IMR-90 (cell line): ENCODE measurements at places on chromosomes 13 and 19.

- DNase-seq, result no peak
These were observed 45.0 kb downstream of the RASA3 start for GRCh38 chr13:114087430-114087829.

DNA sequence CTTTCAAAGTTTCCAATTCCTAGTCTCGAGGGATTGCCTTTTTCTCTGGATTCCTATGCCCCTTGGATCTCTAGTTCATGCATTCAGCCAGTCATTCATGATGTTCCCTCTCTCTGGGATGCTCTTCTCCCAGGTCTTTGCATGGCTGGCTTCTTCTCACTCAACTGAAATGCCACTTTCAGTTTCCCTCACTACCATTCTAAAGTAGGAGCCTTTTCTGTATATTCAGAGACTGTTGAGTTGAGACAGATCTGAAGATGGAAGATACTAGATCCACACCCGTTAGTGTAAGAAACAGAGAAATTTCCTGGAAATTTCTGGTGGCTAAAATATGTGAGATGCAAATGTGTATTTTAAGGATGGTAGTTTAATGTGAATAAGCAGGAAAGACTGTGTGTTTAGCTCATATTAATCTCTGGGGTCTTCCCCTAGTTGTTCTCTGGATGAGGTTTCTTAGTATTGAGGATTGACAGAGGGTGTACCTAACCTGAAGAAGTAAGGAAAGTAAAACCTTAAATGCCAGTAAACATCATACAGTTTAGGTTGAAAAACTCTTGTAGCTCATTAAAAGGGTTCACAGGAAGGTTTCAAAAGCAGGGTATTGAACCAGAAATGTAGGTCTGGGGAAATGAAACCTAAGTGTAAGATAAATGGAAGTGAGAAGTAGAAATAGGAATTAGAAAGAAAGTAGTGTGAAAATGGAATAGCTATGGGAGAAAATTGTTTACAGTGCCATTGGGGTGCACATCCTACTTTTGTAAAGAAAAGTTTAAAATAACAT lies 331.3 kb downstream of the NDFIP2 start:
- DNase-seq, result no peak

GRCh38 chr13:37453246-37453645 lies 145.3 kb downstream of the POSTN start:
- no peak for DNase-seq

- DNase-seq, result no peak
These were observed 57.1 kb upstream of the MCF2L start for GRCh38 chr13:112911883-112912282.

GRCh38 chr19:48836089-48837017 lies at the start of gene HSD17B14:
TSS of gene HSD17B14 (minus strand) at chr19:48836491. CDS start at chr19:48836411, 80 bp downstream.
- no peak for DNase-seq

DNA sequence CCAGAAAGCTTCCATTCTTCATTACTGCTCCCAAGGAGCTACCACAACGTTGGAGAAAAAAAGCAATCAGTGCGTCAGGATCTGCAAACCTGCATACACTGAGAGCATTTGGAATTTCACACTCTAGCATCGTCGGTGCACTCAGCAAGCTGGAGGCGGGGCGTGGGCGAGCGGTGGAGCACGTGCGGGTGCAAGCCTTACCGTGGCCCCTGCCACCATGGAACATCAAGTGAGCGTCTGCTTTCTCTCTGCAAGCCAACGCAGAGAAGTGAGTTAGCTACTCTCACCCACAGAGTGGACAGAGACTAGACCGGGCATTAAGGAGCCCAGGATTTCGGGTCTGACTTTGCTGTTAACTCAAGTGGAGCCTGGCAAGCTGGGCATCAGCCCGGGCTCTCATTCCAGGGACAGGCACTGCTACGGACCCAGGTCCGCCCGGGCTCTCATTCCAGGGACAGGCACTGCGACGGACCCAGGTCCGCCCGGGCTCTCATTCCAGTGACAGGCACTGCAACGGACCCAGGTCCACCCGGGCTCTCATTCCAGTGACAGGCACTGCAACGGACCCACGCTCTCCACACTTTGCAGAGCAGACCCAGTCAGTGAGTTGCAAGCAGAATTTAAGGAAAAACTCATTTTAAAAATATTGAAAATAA lies 124.1 kb upstream of the SPACA7 start:
- DNase-seq, result no peak

GRCh38 chr19:53818756-53819155 lies 5.4 kb downstream of the NLRP12 start:
- no peak for DNase-seq

DNA sequence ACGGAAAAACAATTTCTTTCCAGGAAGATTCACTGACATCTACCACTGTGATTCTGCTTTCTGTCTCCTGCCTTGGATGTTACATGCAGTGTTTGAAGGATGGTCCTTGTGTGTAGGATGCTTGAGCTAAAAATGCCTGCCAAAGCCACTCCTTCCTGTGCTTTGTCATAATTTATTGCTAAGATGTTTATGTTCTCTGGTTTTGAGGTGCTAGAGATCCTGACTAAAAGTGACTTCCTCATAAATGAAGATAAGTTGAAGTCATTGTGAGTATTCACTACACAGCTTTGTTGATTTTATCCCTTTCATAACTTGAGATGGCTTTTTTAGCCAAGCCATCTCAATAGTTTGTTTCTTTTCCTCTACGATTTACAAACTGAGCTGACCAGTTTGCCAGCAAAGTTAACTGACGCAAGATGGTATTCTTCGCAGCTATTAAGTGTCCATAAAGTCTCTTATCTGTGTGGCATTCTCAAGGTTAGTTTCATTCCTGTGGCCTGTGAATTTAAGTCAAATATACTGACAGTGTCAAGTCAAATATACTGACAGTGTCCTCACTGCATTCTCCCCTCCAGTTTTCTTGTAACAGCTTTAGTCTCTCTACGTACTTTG lies 15.7 kb upstream of the FBXL3 start:
- DNase-seq, result peak; percentile 46

DNA sequence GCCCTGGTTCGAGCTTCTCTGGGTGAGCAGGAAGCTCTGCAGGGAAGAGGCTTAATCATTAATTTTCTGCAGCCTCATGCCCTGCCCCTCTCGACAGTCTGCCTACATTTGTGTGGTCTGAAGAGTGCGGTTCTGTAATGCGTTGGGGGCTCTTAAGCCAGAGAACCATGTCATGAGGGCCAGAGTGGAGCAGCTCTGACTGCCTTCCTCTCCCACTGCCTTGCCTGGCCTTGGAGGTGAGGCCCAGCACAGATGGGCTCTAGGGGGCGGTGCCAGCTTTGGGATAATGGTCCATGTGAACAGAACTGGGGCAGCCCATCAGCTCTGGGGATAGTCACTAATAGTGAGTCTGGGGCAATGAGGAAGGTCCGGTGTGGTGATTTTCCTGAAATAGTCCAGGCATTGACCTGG lies 5.7 kb downstream of the FGF9 start:
- no peak for DNase-seq

GRCh38 chr19:6048348-6048747 lies 62.0 kb downstream of the RFX2 start:
- no peak for DNase-seq

DNA sequence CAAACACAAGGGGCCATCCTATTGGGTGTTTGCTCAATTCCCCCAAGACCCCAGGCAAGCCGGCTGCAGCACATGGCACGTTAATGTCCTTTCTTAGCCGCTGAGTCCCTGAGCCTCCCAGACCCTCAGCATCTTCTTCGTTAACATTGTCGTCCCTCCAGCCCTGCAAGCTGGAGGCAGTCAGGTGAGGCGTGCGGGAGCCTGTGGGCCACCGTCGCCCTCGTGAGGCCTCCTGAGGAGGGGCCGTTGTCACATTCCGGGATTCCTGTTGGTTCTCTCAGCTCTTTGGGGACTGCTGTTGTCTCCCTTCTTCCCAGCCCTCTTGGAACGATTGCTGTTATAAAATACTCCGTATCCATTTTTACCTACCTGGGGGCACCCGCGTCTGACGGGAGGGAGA lies 140.6 kb downstream of the KDM4B start:
- no peak for DNase-seq

DNA sequence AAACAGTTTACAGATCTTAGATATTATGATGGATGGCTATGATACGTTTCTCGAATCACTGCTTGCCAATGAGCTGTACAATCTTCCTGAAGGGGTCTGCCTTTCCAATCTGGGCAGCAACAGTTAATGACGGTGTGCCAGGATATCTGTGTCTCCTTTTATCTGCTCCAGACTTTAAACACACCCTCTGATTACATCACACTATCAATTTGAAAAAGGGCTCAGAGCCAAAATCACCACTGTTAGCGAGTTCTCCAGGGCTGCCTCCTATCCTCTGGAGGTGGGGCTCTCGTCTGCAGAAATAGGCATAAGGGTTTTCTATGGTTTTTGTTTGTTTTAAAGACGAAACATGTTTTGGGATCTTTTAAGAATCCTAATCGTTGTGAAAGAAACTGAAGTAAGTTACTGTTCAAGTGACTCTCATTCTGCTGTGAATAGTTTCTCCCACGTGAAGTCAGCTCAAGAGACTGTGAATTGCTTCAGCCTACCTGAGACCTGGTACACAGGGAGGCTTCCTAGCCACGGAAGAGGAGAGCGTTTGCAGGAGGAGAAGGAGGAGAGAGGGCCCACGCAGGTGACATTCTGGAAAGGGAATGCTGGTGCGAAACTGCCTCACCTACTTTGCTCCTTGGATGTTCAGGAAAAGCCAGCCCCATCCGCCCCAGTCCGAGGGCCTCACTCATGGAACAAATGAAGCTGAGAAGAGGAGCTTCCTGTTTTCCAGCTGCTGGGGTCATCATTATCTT lies 15.2 kb upstream of the GJA3 start:
- no peak for DNase-seq

GRCh38 chr19:17679526-17680229 lies 8.5 kb downstream of the UNC13A start:
- DNase-seq, result no peak

- DNase-seq, result no peak
These were observed 7.8 kb downstream of the FIZ1 start for GRCh38 chr19:55591555-55591954.

- DNase-seq, result no peak
These were observed 77.2 kb upstream of the ARHGEF7 start for GRCh38 chr13:111037927-111038326.

DNA sequence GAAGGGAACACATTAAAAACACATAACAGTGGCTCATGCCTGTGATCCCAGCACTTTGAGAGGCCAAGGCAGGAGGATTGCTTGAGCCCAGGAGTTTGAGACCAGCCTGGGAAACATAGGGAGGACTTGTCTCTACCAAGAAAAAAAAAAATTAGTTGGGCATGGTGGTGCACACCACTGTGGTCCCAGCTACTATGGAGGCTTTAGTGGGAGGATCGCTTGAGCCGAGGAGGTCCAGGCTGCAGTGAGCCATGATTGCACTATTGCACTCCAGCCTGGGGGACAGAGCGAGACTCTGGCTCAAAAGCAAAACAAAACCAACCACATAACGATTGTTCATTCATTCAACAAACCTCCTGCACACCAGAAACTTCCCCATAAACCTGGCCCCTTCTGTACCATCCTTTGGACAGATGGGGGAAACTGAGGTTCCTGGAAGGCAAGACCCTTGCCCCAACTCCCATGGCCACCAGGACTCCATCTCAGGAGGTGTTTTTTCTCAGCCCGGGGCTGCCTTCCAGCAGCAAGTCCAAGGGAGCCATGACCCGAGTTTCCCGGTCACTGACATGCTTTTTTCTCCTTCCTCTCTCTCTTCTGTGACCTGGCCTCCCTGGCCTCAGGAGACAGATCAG lies 4.3 kb downstream of the FOSB start:
- no peak for DNase-seq

- DNase-seq, result peak; percentile 91
These were observed 1.2 kb downstream of the SLC7A1 start for GRCh38 chr13:29594303-29594709.

- DNase-seq, result peak; percentile 70
These were observed 30.6 kb downstream of the SYDE1 start for GRCh38 chr19:15137777-15138176.

DNA sequence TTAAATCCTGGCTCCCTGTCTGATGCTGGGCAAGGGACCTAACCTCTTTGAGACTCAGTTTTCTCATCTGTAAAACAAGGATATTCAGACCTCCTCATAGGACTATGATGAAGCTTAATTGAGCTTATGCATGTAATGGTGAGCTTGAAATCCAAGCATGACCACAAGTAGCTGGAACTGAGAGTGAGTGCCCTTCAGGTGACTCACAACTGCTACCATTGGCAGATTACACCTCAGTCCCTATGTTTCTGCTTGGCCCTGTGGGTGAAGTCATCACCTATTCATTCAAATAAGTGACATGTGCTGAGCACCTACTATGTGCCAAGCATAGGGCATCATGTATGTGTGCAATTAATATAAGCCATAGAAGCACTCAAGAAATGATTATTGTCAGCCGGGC lies 25.7 kb downstream of the NOVA2 start:
- peak; percentile 36 for DNase-seq

DNA sequence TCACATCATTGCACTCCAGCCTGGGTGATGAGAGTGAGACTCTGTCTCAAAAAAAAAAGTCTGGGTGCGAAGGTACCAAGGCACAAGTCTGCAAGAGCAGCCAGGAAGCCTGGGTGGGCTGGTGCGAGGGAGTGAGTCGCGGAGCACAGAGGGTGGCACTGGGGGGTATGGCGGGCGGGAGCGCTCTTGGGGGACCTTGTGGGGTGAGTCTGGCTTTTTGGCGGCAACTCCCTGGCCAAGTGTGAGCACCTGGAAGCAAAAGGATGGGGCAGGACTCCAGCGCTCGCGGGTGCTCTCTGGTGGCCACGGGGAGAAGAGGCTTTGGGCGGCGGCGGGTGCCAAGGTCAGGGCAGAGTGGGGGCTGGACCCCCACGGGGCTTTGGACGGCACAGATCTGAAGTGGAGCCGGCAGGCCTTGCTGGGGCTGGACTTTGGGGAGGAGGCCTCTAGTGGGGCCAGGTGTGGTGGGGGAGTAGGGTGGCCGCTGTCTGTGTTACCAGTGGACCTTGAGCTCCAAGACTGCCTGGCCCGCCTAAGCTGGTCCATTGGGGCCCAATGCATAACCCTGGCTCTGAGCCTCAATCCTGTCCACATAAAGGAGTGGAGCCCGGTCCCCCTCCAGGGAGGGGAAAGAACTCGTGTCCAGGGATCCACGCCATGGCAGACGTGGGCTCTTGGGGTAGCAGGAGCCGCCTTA lies 1.6 kb downstream of the P2RY11 start:
- DNase-seq, result no peak

DNA sequence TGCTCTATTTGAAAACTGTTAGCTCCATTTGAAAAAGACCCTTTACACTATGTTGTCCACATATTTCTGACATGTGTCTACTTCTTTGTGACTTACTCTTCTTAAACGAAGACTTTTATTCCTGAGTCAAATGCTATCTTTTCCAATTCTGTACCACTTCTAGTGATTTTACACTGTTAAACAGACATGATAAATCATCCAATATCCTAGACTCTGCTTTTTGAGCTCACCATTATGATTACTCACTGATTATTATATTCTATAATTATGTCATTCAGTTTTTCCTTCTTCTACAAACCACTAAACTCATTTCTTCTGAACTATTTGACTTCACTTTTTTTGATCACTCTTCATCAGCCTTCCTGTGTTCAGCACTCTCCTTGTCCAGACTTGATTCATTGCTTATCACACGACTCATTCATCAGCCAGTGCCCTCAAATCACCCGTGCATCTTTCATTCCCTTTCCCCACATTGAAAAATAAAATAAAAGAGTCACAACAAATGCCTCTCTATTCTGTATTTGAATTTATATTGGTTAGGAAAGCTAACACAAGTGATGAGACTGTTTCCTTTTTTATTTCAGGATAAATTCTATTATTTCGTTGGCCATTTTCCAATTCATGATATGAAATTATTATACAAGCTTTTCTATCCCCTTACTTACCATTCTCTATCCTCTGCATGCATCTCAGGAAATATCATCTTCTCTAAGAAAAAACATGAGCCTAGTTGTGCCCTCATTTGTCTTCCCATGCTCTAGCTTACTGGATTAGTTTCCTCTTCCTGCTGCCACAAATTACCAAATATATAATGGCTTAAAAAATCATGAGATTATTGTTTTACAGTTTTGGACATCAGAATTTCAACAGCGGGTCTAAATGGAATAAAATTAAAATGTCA lies 1482.1 kb upstream of the MIR17HG start:
- no peak for DNase-seq
